Right lobe of liver (tissue), 6 donors: ENCODE measurements at places on chromosomes 7 and 10. TPM values are rescaled to one million over a fixed set of nuclear protein-coding genes. Genes with fewer than 3 reads are reported as not detected.

Gene PON1
- 85.3 TPM for total RNA-seq

Gene TMEM225B
- 0.31 TPM for total RNA-seq

DNA sequence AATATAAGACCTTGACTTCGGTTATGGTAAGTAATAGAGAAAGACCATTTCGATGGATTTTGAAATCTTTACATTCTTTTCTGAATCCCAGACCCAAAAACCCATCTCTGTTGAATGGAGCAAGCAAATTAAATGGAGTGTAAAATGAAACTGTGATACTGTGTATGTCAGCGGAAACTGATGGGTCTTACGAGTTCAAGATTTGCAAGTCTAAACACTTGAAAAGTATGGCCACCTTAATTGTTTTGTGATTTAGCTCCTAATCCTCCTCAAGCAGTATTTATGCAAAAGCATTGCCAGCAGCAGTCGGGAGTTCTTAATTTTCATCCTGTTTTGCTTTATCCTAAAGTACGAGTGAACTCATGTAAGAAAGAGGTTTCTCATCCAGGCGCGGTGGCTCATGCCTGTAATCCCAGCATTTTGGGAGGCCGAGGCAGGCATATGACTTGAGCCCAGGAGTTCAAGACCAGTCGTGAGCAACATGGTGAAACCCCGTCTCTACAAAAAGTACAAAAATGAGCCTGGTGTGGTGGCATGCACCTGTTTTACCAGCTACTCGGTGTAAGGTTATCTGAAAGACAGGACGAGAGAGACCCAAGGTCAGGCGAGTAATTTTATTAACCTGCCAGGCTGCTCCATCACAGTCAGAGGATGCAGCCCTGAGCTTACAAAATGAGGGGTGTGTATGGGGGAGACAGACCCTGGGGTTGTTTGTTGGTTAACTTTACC lies 5.8 kb upstream of the DHTKD1 start:
- no peak overlapping the region for H3K4me3 ChIP-seq
- H3K27ac ChIP-seq: no peak overlapping the region
- H3K27me3 ChIP-seq: no peaks in the 10 kb centered on the region
- no peaks in the 10 kb centered on the region for H3K4me1 ChIP-seq
- DNase-seq: no peak
- H3K36me3 ChIP-seq: no peaks in the 10 kb centered on the region

GRCh38 chr7:111855161-111855841 lies 293.0 kb upstream of the IMMP2L start:
- no peaks in the 10 kb centered on the region for H3K27me3 ChIP-seq
- H3K36me3 ChIP-seq: no peaks in the 10 kb centered on the region
- no peaks in the 10 kb centered on the region for H3K4me1 ChIP-seq
- no peak overlapping the region for H3K4me3 ChIP-seq
- no peak for DNase-seq

DNA sequence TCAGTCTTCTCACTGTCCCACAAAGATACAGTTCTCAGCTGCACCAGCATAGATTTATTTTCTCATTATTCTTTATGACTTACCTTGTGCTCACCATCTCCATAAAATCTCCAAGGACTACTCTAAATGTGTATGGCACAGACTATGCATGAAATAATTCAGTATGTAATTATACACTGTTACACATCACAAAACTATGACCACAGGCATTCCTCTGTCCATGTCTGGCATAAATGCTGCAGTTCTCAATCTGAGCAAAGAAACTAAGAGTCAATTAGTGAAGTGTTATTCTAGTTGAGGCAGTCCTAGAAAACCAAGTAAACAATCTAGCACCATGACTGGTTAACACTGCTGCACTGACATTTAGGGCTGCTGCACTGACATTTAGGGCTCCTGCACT lies 2.7 kb downstream of the CYCS start:
- H3K27ac ChIP-seq: no peak overlapping the region
- H3K27me3 ChIP-seq: no peaks in the 10 kb centered on the region
- H3K36me3 ChIP-seq: peaks cover 24% of the 10 kb centered on the region
- DNase-seq: no peak

GRCh38 chr10:123455861-123456260 lies 210.3 kb upstream of the GPR26 start:
- DNase-seq: no peak
- no peaks in the 10 kb centered on the region for H3K4me1 ChIP-seq
- no peak overlapping the region for H3K4me3 ChIP-seq
- no peaks in the 10 kb centered on the region for H3K36me3 ChIP-seq
- H3K27ac ChIP-seq: no peak overlapping the region
- H3K27me3 ChIP-seq: no peaks in the 10 kb centered on the region

DNA sequence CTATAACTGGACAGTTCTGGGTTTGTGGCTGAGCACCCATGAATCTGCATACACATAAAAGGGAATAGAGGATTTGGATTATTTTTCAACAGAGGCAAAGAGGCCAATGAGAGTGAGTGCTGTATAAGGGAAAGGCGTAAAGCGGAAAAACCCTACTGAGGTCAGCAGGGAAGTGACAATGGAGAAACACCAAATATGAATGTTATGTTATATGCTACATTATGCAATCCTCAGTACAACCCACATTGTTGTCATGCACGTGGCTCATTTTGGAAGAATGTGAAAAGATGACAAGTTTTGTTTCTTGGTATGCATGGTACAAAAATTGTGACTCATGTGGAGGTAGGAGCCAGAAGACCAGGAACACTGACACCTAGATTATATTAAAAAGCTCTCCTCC lies 113.6 kb upstream of the AMPH start:
- no peaks in the 10 kb centered on the region for H3K36me3 ChIP-seq
- DNase-seq: no peak
- H3K4me3 ChIP-seq: no peak overlapping the region
- no peaks in the 10 kb centered on the region for H3K4me1 ChIP-seq

DNA sequence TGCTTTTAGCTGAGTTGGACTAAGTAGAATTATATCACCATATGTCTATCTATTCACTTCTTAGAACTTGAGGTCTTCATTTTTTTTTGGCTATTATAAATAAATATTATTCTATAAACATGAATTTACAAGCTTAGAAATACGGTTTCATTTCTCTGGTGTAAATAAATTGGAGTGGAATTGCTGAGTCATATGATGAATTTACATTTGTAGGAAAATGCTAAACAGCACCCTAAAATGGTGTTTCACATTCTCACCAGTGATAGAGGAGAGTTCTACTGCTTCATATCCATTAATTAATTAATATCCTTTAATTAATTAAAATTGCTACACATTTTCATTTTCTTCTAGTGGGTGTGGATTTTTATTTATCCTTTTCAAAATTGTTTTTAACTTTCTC lies 318.3 kb downstream of the MDFIC start:
- H3K4me1 ChIP-seq: no peaks in the 10 kb centered on the region
- H3K4me3 ChIP-seq: no peak overlapping the region
- DNase-seq: no peak
- no peaks in the 10 kb centered on the region for H3K36me3 ChIP-seq
- H3K27me3 ChIP-seq: no peaks in the 10 kb centered on the region
- H3K27ac ChIP-seq: no peak overlapping the region

GRCh38 chr7:23283086-23283485 lies 16.1 kb upstream of the MALSU1 start:
- H3K27ac ChIP-seq: no peak overlapping the region
- H3K4me3 ChIP-seq: no peak overlapping the region
- no peaks in the 10 kb centered on the region for H3K36me3 ChIP-seq
- H3K27me3 ChIP-seq: no peaks in the 10 kb centered on the region
- H3K4me1 ChIP-seq: no peaks in the 10 kb centered on the region
- DNase-seq: no peak
